Esophagus mucosa (tissue), 1 donor: ENCODE measurements at places on chromosomes 6 and 20. TPM values are rescaled to one million over a fixed set of nuclear protein-coding genes. Genes with fewer than 3 reads are reported as not detected.
A peak's percentile ranks its signal among the peaks of the same experiment; 100 is the strongest.

KLHDC3 gene
- total RNA-seq, result 32.6 TPM

FOXA2 gene
- total RNA-seq, result 0.16 TPM

ERVFRD-1 gene
- total RNA-seq, result not detected

DNA sequence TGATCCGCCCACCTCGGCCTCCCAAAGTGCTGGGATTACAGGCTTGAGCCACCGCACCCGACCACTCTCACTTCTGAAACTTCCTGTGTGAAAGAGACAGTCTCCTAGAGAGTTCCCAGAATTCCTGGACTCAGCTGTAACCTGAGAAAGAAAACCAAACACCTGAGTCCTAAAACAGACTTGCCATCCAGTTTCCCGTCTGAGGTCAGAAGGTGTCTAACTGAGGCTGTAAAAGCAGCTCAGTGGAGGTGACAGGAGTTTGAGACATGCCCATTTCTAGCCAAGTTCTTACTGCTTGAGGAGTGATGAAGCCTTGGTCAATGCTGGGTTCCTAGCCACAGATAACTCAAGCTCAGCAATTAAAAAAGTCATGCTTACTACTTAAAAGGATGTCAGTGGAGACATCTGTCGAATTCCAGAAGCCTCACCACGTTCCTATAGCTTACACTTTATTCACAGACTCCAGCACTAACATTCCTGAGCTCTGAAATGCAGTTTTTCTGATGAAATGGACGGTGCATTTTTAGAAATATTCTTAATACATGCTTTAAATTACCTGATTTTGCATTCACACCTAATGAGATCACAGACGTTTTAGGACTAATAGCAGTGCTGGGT lies 6.1 kb downstream of the UQCC2 start:
- no peak for ATAC-seq

- ATAC-seq, result no peak
These were observed 12.4 kb upstream of the CPNE5 start for GRCh38 chr6:36851626-36852025.

DNA sequence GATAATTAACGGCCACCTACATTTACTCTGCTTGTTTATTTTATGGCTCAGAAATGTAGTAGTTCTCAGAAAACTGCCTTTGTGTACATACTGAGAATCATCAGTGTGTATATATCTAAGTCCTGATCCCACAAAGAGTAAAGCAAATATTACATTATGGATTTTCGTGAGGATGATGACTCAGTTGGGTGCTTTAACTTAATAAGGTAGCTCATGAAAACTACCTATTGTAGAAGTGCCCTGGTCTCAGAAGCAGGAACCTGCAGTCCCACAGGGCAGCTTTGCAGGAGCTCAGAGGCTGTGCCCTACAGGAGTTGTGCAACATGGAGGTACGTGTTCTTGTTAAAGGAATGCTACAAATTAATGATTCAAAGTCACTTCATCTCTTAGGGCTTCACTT lies 108.2 kb downstream of the PLG start:
- ATAC-seq, result peak; percentile 99

- ATAC-seq, result no peak
These were observed 43.3 kb upstream of the CHRNA4 start for GRCh38 chr20:63404129-63405085.

- no peak for ATAC-seq
These were observed 12.7 kb upstream of the STK35 start for GRCh38 chr20:2088891-2089290.

GRCh38 chr20:34980543-34981233 lies 25.0 kb downstream of the MYH7B start:
- no peak for ATAC-seq

GRCh38 chr6:95501032-95501904 lies 76.1 kb upstream of the MANEA start:
- ATAC-seq, result no peak

GRCh38 chr6:127177030-127177922 lies 58.8 kb downstream of the RSPO3 start:
- ATAC-seq, result no peak

DNA sequence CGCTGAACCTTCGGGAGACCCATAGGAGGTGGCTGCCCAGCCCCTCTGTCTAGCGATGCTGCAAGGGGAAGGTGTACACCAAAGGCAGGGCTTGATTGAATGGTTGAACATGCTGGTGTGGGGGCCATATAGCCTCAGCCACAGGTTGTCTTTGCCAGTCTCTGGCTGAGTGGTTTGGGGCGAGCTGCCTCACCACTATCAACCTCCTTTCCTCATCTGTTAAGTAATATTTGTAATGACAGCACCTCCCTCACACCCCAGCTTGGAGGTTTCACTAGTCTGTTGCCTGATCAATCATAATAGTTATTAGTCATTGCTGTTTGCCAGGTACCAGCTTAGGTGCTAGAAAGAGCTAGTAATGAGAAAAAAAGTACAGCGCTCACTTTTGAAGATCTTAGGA lies 11.8 kb upstream of the ZNF831 start:
- ATAC-seq, result no peak

DNA sequence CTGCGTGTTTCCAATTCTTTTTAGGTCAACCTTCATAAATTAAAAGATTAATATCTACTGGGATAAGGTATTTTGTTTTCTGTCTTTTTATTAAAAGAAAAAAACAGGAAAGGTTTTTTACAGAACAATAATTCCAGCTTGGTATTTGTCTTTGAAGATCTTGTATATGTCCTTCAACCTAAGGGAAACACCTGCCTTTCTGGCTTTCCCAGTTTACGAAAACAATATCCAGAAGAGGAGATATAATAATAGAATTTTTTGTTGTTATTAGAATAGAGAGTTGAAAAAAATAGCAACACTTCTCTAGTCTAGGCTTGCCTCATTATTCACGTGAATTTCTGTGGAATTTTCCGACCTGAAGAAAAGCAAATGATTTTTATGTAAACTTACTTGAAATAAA lies 37.9 kb upstream of the CCN2 start:
- ATAC-seq, result no peak

DNA sequence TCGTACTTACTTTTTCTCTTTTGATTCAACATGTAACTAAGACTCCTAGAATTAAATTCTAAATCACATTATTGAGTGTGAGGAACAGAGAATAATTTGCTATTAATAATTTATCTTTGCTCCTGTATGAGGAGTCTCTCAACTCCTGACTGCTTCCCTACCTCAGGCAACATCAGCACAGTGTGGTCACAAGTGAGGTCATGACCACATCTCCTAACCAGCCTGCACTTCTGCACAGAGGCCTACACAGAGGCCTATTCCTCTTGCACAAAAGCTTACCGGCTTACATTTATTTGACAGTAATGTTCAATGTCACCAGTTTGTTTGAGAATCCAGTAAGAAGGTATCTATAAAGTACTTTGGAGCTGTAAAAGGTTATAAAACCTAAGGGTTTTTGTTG lies 637.4 kb upstream of the MARCKS start:
- no peak for ATAC-seq

GRCh38 chr20:39878320-39878719 lies 810.7 kb downstream of the MAFB start:
- ATAC-seq, result no peak

GRCh38 chr20:38133680-38134426 lies 31.2 kb downstream of the TGM2 start:
- ATAC-seq, result no peak

DNA sequence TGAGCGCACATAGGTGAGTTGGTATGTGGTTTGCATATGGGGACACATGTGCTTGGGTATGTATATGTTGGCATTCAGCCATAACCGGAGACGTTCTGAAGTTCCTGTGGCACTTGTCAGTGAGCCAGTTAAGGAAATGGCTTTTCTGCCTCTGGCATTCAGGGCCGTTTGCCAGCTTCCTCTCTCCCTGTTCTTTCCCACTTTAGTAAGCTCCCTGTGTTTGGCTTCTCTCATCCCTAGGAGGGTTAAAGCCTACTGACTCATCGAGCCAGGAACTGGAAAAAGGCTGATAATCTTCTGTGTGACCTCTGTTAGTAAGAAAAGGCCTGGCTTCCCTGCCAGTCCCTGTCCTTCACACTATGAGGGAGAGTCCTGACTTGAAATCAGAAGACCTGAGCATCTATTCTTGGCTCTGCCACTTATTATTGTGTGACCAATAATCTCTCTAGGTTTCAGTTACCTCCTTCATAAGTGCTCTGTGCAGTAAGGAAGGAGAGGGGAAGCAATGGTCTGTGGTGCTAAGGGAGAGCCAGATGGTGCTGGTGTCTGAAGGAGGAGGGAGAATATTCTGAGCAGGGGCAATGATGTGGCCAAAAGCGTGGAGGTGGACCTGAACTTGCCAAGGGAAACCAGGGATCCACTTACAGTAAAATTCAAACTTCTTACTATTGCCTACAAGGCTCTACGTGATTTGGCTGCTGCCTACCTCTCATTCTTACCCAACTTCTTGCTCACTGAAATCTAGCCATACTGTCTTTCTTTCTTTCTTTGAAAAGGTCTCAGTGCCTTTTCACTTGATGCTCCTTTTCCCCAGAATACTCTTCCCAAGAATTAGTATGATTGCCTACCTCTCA lies 31.4 kb downstream of the ACSS2 start:
- peak; percentile 89 for ATAC-seq

DNA sequence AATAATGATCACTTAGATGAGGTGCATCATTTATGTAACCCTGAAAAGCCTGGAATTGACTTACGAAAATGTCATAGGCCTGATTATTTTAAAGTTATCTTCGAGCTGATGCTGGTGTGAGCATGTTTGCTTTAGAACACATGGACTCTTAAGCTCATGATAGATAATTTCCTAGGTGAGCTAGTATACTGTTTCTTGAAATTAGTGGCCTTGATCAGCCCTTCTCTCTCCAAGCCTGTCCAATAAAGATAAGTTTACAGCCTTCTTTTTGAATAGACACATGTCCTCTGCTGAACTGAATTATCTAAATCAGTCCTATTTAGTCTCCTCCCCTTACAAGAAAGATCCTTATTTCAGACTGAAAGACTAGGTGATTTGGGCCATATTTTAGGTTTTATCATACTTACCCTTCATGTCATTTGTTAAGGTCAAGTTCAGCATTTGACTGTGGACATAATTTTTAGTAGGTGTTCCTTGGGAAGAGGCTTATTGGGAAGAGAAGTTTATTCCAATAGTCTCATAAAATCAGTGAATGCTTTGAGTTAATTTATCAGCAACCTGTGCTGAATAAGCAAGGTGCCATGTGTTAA lies 15.3 kb downstream of the FOXO3 start:
- no peak for ATAC-seq

- no peak for ATAC-seq
These were observed 8.7 kb downstream of the CDS2 start for GRCh38 chr20:5135363-5136012.

DNA sequence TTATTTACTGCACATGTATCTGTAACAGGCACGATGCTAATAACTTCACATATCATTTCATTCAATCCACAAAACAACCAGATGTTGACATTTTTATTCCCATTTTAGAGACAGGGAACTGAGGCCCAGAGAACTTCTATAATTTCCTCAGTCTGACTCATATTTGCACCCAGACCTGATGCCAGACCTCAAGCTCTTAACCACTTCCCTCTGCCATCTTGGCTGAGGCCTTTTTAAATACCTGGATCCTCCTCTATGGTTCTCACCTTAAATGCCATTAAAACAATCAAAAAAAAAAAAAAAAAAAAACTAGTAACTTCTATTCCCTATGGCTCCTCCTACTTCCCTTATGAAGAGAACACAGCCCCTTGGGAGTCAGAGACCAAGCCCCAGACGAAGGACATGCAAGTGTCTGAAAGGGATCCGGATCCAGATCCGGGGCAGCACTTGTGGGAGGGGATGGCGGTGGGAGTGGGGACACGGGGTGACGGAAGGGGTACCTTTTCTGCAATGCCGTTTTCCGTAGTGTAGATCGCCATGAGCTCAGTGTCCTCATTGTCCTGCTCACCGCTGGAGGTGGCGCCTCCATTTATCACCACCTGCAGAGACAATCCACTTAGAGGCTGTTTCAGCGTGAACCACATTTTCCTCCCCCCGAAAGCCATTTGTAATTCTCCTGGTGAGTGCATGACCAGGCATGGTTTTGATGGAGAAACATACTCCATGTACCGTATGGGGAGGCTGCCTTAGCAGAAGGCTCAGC lies 88.7 kb downstream of the SLC23A2 start:
- no peak for ATAC-seq

- no peak for ATAC-seq
These were observed 1.2 kb downstream of the IP6K3 start for GRCh38 chr6:33745548-33745947.

DNA sequence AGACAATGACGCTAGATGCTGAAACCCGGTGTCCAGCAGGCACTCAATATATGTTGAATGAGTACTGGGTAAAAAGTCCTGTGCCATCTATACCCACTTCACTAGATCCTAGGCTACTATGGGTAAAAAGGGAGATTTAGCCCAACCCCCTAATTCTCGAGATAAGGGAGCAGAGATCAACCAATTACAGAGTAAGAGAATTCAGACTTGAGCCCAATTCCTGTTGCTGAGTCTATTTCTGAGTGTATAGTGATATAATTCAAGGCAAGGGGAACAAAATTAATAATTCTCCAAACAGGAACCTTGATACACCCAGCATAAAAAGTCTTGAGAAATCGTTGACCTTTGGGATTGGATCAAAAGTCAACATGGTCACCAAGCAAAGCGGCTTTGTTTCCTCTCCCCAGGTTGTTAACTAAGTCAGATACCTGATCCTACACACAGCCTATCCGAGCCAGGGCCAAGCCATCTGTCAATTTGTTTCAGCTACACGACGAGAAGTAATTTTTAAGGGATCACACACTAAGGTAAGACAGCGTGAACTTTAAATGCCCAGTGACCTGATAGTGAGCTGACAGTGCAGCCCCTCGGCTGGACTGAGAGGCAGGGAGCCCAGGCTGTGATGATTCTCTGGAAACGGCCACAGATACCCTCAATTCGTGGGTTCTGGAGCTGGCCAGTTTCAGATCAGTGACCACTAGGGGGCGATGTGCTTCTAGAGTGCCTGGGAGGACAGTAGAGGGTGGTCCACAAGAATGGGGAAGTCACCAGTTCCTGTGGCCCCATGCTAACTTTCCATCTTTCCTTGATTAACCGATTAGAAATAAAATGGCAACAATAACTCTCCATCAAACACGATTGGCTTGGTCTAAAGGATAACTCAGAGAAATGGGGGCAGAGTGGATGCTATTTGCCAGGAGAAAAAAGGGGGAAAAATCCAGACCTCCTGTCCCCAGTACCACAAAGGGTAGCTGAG lies 46.2 kb downstream of the SLC22A23 start:
- ATAC-seq, result no peak

DNA sequence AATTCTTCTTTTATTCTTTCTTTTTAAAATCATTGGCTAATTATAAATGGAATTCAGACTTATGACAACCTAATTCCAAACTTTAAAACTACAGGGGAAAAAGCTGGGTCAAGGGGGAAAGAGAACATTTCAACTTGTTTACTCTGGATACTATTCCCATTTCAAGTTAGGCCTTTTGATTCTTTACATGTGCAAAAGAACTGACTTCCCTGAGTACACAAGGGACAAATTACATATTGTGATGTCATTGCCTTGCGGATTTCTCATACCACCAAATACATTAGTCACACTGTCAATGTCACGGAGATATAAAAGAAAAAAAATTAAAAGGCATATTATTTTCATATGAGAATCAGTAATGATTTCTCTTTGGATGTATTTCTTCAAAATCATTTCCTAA lies 96.5 kb upstream of the TBX18 start:
- no peak for ATAC-seq

GRCh38 chr6:132298344-132298949 lies 102.8 kb downstream of the MOXD1 start:
- no peak for ATAC-seq

GRCh38 chr6:2853769-2854395 lies 12.2 kb upstream of the SERPINB1 start:
- ATAC-seq, result peak; percentile 36

GRCh38 chr6:13290335-13290734 lies 38.0 kb downstream of the TBC1D7 start:
- no peak for ATAC-seq
